ENCODE measurements at places on chromosomes 13 and 19.
A peak's percentile ranks its signal among the peaks of the same experiment; 100 is the strongest.

DNA sequence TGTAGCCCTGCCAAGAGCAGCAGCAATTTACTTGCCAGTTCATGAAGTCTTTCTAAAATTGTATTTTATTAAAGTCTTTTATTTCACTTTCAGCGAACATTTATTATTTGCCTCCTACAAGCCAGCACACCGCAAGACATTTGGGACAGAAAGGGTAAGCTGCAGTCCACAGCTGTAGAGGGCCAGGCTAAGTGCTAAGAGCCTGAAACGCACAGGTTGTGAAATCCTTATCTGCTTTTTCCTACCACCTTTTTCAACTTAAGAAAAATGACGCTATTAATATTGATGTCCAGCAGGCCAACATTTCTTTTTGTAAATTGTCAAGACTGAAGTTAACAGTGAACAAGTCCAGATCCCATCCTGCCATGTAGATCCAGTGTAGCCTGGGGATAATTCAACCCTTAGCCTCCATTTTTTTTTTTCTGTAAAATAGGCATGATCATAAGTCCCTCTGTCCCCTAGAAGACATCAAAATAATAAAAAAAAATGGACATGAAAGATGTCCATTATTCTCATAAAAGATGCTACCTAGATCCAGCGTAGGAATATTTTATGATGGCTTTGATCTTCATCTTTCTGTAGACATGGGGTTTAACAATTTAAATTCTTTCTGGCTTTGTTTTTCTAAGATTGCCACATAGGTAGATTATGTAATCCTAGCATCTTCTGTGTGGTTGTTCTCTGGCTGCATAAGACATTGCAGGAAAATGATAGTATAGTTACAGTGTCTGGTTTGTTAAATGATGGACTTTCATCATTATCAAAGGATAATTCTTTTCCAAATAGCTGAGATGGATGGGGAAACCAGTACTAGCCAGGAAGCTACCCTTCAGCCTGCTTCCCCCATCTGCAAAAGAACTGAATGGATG lies 128.4 kb downstream of the SHISA2 start:
- DNase-seq = no peak

DNA sequence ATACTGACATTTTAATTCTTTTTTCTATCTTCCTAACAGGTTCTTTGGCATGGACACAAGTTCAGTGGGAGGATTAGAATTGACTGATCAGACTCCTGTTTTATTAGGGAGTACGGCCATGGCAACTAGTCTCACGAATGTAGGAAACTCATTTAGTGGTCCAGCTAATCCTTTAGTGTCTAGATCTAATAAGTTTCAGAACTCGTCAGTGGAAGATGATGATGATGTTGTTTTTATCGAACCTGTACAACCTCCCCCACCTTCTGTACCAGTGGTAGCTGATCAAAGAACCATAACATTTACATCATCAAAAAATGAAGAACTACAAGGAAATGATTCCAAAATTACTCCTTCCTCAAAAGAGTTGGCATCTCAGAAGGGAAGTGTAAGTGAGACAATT lies 34.5 kb downstream of the ZMYM2 start:
- no peak for DNase-seq

GRCh38 chr19:13478576-13478975 lies 27.7 kb downstream of the CACNA1A start:
- DNase-seq = no peak

GRCh38 chr13:26495750-26496149 lies 61.7 kb upstream of the WASF3 start:
- no peak for DNase-seq

GRCh38 chr19:48568345-48568886 lies 16.4 kb downstream of the SULT2B1 start:
- DNase-seq = no peak

GRCh38 chr13:59946944-59947343 lies 216.8 kb downstream of the DIAPH3 start:
- no peak for DNase-seq

DNA sequence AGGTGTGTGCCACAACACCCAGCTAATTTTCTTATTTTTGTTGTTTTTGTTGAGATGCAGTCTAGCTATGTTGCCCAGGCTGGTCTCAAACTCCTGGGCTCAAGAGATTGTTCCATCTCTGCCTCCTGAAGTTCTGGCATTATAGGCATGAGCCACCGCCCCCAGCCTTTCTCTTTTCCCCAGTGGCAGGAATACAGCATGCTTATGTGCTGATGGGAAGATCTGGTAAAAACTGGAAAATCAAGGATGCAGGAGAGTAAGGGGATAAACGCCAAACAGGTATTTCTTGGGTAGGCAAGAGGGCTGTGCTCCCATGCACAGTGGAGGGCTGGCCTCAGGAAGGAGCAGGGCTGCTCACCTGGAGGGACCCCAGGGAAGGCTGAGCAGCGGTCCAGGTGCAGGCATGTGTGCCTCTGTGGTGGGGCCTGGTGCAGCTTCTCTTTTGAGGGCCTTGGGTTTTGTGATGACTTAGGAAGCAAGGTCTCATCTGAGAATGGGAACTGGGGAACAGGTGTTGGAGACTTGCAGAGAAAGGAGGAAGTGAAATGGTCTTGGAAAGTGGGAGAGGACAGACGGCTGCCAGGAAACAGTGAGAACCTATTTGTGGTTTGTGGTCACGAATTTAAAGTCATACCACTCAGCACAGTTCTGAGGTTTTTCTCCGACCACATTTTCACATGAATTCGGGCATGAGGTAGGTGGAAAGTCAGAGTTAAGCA lies 106.5 kb downstream of the TEX26 start:
- peak; percentile 43 for DNase-seq

- DNase-seq = peak; percentile 16
Observed at GRCh38 chr19:6271721-6272410, 7.9 kb downstream of the MLLT1 start.

GRCh38 chr13:31998131-31998530 lies 33.4 kb upstream of the FRY start:
- DNase-seq = no peak

DNA sequence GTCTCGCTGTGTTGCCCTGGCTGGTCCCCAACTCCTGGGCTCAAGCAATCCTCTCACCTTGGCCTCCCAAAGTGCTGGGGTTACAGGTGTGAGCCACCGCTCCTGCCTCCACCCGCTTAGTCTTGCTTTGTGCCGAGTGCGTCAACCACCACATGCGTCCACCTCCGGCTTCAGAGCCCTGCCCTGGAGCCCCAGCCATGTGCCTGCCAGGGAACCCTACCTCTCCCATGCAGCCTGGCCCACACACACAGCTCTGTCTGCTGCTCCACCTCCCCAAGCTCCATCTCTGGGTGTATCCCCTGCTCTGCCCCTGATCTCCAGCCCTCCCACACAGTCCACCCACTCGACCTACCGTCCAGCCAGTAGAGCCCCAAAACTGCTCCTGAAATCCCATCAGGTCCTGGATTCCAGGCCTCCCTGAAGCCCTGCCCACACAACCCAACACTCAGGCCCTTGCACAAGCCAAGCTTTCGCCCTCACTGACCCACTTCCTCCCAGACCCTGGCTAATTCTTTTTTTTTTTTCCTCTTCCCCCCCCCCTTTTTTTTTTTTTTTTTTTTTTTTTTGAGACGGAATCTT lies 9.6 kb downstream of the CYP2F1 start:
- DNase-seq = no peak

GRCh38 chr13:28658539-28658795 lies 463 bp upstream of the POMP start:
- DNase-seq = no peak

- peak; percentile 83 for DNase-seq
Observed at GRCh38 chr19:4557971-4558941, 1.2 kb downstream of the SEMA6B start.

DNA sequence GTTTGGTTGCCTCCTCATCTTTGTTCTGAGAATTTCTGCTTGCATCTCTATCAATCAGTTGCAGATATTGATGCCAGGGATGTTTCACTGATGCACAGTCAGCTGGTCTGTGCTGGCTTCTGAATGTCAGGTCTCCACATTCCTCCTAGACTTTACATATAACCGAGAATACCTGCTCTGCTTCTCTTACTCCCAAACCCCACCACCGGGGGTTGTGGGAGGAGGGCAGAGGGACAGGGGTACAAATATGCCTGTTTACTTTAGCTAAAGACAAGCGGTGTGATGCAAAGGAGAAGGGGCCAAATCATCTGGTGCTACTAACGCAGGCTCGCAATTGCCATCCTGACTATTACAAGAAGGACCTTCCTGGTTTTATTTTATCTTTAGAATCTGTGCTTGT lies 17.4 kb upstream of the KLHL1 start:
- DNase-seq = no peak

GRCh38 chr19:746956-747355 lies 4.0 kb upstream of the MISP start:
- DNase-seq = no peak

- DNase-seq = peak; percentile 85
Observed at GRCh38 chr13:98570929-98571372, 6.0 kb downstream of the STK24 start.

- no peak for DNase-seq
Observed at GRCh38 chr13:99506634-99507033, 5.4 kb downstream of the TM9SF2 start.

GRCh38 chr13:26820871-26821270 lies 60.3 kb upstream of the GPR12 start:
- no peak for DNase-seq

GRCh38 chr19:9309974-9310446 lies 372 bp upstream of the ZNF699 start:
- DNase-seq = peak; percentile 77

GRCh38 chr13:45198924-45199323 lies 1.9 kb downstream of the KCTD4 start:
- DNase-seq = no peak

GRCh38 chr19:51124729-51125128 lies at the start of gene SIGLEC9:
TSS of gene SIGLEC9 (plus strand) at chr19:51124906. CDS start at chr19:51124975, 69 bp downstream.
- DNase-seq = no peak

- DNase-seq = peak; percentile 58
Observed at GRCh38 chr13:30735025-30735871, at the start of gene ALOX5AP. TSS of gene ALOX5AP (plus strand) at chr13:30735543. CDS start at chr13:30735606, 63 bp downstream.

GRCh38 chr19:4861147-4861546 lies 6.3 kb downstream of the PLIN3 start:
- no peak for DNase-seq

DNA sequence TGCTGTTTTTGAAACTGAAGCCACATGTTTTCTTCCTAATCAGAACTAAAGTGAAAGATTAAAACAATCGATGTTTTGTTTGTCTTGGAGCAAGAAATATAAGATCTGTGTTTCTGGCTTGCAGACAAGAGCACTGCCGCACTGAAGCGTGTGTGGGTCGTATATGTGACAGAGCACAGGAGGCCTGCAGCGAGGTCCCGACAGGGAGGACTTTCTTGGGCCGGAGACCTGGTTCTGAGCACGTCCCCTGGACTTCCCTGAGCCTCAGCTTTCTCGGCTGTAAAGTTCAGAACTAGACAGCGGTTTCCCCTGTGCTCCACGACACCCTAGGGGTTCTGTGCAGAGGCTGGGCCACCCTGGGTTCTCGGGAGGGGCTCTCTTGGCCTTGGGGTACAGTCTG lies 60.5 kb downstream of the GADD45B start:
- no peak for DNase-seq

- no peak for DNase-seq
Observed at GRCh38 chr13:65133094-65133493, 2097.0 kb downstream of the PCDH9 start.

DNA sequence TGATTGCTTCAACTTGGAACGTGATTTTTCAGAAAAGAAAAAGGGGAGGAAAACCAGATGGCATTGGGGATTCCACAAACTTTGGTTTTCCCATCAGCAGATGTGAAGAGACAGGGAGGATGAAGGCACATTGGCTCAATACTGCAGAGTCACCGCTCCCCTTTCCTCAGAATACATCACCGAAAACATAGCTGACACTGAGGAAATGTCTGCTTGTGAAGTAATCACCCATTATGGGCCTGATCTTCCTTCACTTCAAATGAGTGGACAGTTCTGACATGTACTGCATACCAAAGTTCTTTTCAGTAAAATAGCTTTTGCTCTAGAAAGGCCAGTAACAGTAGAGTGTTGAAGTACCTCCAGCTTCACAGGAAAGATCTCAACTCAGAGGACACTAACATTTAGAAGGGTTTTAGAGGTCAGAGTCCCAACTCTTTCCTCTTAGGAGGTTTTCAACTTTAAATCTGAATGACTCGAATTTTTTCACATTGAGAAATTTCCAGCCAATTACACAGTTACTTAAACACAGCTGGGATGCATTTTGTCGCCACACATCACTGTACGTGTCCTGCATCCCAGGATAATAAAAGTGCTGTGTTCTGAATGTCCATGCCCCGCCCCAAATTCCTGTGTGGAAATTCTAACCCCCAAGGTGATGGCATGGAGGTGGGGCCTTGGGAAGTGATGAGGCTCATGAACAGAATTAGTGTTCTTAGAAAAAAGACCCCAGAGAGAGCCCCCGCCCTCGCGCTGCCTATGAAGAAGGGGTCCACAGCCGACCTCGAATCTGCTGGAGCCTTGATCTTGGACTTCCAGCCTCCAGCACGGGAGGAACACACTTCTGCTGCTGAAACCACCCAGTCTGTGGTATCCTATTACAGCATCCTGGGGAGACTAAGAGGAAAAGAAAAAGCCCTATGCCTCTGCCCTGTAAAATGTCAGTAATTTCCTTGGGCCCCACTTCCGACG lies 77.7 kb downstream of the COL4A1 start:
- no peak for DNase-seq

- DNase-seq = no peak
Observed at GRCh38 chr13:110298505-110299282, 8.3 kb downstream of the COL4A1 start.

- DNase-seq = no peak
Observed at GRCh38 chr13:30971575-30971974, 39.1 kb downstream of the TEX26 start.

- DNase-seq = no peak
Observed at GRCh38 chr13:54750521-54750920, 1721.9 kb downstream of the OLFM4 start.

- DNase-seq = no peak
Observed at GRCh38 chr19:54179921-54180461, 7.0 kb upstream of the TMC4 start.

DNA sequence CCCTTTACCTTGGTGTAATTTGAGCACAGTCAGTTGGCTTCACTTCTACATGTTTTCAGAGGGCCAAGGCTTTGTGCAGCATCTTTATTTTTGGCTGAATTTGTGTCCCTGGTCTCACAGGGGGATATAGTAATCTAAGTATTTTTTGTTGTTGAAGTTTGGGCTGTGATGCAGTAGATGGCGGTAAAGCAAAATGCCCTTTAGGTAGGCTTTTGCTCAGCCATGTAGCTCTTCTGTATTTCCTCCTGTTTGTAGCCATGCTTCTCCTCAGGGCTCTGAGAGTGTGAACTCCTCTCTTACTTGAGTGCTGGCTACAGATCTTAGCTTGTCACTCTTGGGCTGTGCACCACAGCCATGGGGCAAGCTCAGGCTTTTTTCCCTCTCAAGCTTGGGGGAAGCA lies 328.6 kb downstream of the SLITRK5 start:
- DNase-seq = no peak
